ENCODE measurements at places on chromosomes 12 and 14.

DNA sequence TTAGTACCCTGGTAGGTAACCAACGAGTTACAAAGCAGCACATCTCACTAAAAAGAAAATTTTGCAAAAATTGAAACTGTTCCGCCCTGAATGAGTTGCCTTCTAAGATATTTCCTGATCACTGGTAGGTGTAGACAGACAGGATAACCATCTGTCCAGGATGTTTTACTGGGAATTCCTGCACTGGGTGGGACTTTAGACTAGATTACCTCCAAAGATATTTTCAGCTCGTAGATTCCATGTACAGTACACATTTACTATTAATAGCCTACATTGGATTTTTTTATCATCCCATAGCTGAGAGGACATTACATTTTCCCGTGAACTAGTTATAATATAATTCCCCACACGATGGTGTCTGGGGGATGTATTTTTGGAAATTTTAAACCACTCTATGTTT is 139.6 kb downstream of the DYRK2 start:
- DNase-seq = no peak

- DNase-seq = no peak
Measured at GRCh38 chr12:1533205-1533601, 61.2 kb downstream of the FBXL14 start.

GRCh38 chr14:93654599-93654998 is 133.7 kb downstream of the PRIMA1 start:
- no peak for DNase-seq

- DNase-seq = no peak
Measured at GRCh38 chr12:67137256-67137655, 131.9 kb upstream of the CAND1 start.
